Nephron progenitor cell (in vitro differentiated cells): ENCODE measurements at places on chromosomes 12 and 14.

- DNase-seq = no peak
- H3K4me1 ChIP-seq = peaks cover 100% of the 10 kb centered on the region
- H3K27me3 ChIP-seq = peaks cover 7% of the 10 kb centered on the region
- peak overlapping the region; percentile 25 for H3K27ac ChIP-seq
- H3K4me3 ChIP-seq = peak overlapping the region; percentile 20
Observed at GRCh38 chr14:99568567-99569560, 35.1 kb downstream of the CCDC85C start.

- H3K36me3 ChIP-seq = no peaks in the 10 kb centered on the region
- H3K27me3 ChIP-seq = peaks cover 37% of the 10 kb centered on the region
- peaks cover 10% of the 10 kb centered on the region for H3K4me1 ChIP-seq
- no peak for DNase-seq
- H3K4me3 ChIP-seq = no peak overlapping the region
Observed at GRCh38 chr14:98900236-98900635, 371.8 kb downstream of the BCL11B start.

- no peak overlapping the region for H3K4me3 ChIP-seq
- H3K27me3 ChIP-seq = peaks cover 25% of the 10 kb centered on the region
- H3K27ac ChIP-seq = no peak overlapping the region
Observed at GRCh38 chr14:94483729-94484275, 7.8 kb upstream of the SERPINA9 start.

DNA sequence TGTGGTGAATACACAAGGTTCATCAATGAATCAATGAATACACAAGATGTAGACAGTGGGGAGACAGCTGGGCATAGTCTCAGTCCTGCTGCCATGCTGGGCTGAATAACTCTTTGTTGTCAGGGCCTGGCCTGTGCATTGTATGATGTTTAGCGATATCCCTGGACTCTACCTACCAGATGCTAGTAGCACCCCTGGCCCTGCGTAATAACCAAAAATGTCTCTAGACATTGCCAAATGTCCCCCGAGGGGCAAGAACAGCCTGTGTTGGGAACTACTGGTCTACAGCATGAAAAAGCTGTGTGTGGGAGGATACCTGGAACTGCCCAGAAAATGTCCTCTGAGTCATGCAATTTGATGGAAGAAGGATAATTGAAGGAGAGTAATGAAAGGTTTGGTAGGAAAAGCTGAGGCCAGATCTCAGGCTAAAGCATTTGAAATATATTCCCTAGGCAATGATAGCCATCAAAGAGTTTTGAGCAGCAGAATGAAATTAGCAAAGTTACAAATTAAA lies 128.2 kb downstream of the TMEM30B start:
- H3K27ac ChIP-seq = peak overlapping the region; percentile 97
- H3K4me1 ChIP-seq = peaks cover 70% of the 10 kb centered on the region
- H3K27me3 ChIP-seq = no peaks in the 10 kb centered on the region
- no peak for DNase-seq

DNA sequence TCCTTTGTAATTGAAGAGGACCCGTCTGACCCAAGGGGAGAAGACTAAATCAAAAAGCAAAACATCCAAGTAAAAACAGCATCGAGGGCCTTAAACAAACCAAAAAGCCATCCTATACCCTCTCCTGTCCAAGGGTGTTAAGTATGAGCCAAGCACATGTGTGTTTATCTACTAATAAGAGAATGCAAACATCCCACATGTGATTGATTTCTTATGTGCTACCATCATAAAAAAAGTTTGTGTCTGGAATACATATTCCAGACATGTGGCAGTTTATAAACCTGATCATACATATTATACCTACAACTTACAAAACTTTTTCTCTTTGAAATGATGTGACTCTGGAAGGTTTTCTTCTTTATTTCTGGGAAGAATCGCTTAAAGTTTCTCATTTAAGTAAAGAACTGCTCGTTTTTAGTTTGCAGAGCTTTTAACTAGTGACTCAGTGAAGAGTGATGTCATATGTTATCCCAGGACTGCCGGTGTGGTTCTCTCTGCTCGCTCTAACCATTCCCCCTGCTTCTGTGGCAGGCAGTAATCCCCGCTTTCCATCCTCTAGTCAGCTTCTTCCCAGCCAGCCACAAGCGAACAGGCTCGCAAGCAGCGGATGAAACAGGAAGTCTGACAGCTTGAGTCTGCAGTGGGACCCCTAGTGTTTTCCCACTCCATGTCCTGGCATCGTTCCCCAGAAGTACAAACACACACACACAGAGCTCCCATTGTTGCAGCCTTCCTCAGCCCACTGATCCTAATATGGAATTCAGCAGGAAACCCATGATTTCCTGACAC lies 431 bp upstream of the RHOJ start:
- no peak overlapping the region for H3K27ac ChIP-seq
- H3K4me3 ChIP-seq = no peak overlapping the region
- H3K36me3 ChIP-seq = no peaks in the 10 kb centered on the region
- no peaks in the 10 kb centered on the region for H3K27me3 ChIP-seq
- DNase-seq = peak; percentile 59

DNA sequence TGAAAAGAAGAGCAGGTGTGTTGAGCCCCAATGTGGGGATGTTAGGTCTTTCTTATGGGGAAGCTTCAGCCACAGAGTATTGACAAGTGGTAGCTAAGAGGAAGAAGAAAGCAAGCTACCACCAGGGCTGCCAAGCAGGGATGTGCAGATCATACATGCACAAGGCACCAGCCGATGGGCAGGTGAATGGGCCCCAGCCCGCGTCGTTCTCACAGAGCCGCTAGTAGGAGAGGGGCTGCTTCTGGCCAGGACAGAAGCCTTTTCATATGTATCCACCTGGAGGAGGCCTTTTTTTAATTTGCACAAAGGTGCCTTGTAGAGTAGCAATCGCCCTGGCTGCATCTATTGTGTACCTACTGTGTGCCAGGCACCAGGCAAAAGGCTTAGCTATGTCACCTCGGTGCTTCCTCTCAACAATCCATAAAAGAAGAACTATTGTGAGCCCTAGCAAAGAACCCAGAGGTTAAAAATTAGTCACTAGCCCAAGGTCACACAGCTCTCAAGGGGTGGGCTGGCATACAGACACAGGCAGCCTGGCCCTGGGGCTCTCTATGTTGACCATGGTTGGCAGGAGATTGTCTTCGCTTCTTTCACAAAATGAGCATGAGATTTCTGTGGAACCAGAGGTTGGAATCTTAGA lies 8.2 kb downstream of the NUAK1 start:
- no peaks in the 10 kb centered on the region for H3K27me3 ChIP-seq
- peak overlapping the region; percentile 34 for H3K27ac ChIP-seq

- peaks cover 6% of the 10 kb centered on the region for H3K27me3 ChIP-seq
- H3K36me3 ChIP-seq = no peaks in the 10 kb centered on the region
- H3K27ac ChIP-seq = no peak overlapping the region
- no peak for DNase-seq
Observed at GRCh38 chr14:95257521-95257920, 62.2 kb downstream of the CLMN start.

- H3K36me3 ChIP-seq = peaks cover 36% of the 10 kb centered on the region
- H3K4me1 ChIP-seq = peaks cover 50% of the 10 kb centered on the region
- H3K4me3 ChIP-seq = no peak overlapping the region
Observed at GRCh38 chr12:6606331-6607131, 648 bp downstream of the CHD4 start.

GRCh38 chr12:115351514-115352077 lies 667.6 kb upstream of the TBX3 start:
- H3K4me3 ChIP-seq = no peak overlapping the region
- DNase-seq = no peak
- H3K4me1 ChIP-seq = peaks cover 22% of the 10 kb centered on the region

DNA sequence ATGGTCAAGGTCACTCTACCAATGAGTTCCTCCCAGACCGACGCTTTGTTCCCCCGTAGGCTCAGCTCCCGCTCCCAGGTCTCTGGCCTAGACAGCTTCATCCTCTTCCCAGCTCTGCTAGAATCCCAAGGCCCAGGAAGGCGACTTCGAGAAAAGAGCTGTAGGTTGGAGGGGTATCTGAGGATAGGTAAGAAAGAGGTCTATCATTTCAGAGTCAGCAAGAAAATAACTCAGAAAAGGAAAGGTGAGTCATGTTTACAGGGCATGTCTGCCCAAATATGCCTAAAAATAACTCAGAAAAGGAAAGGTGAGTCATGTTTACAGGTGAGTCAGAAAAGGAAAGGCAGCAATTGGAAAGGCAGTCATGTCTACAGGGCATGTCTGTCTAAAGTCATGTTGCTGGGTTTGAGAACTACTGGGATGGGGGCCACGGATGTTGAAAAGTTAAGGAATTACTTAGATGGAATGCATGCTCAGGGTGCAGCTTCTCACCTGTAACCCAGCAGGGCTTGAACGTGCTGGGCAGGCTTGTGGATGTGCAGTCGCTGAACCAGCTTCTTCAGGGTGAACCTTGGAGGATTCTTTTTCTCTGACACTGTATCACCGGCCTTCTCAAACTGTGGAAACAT lies 12.2 kb downstream of the TEP1 start:
- no peaks in the 10 kb centered on the region for H3K4me1 ChIP-seq
- DNase-seq = no peak
- H3K4me3 ChIP-seq = no peak overlapping the region
- no peaks in the 10 kb centered on the region for H3K27me3 ChIP-seq
- H3K36me3 ChIP-seq = peaks cover 54% of the 10 kb centered on the region

DNA sequence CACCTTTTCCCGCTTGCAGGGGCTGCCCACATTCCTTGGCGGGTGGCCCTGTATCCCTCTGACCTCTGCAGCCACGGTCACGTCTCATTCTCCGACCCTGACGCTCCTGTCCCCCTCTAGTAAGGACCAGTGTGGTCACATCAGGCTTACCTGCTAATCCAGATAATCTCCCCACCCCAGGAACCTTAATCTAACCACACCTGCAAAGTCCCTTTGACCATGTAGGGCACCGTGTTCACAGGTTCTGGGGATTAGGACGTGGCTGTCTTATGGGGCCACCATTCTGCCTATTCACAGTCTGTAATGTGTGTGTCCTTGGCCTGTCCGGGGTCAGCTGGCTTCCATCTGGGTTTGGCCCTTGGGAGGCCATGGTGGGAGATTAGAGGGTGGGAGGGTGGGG lies 368.9 kb downstream of the AACS start:
- DNase-seq = no peak
- H3K27me3 ChIP-seq = peaks cover 4% of the 10 kb centered on the region
- no peak overlapping the region for H3K4me3 ChIP-seq
- no peak overlapping the region for H3K27ac ChIP-seq
- no peaks in the 10 kb centered on the region for H3K36me3 ChIP-seq

DNA sequence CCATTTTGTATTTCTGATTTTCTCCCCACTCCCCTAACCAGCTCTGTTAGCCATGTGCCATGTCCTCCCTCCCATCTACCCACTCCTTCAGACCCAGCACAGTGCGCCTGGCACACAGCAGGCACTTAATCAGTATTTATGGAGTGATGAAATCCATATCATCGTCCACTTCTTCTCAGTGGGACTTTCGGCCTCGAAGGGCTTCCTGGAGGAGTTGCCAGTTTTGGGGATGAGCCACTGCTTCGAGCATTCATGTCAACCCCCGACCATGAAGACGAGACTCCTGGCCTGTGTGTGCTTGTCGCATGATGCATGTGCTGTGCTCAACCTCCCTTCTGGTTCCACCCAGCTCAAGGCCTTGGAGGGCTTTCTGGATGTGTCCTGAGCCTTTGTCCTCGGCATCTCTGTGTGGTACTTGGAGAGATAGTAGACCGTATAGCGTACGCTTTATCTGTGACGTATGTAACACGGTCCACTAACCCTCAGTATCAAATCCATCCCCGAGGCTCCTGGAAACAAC lies 119.5 kb upstream of the RTL1 start:
- H3K27ac ChIP-seq = no peak overlapping the region
- no peaks in the 10 kb centered on the region for H3K4me1 ChIP-seq
- H3K27me3 ChIP-seq = peaks cover 20% of the 10 kb centered on the region
- no peak overlapping the region for H3K4me3 ChIP-seq

- no peak within 1 kb of the TSS for H3K27ac ChIP-seq
- peak within 1 kb of the TSS; percentile 76 for H3K4me3 ChIP-seq
- H3K27me3 ChIP-seq = no peaks in the 10 kb centered on the region
Observed at GRCh38 chr14:104689109-104689880, at the start of gene INF2. TSS of gene INF2 (plus strand) at chr14:104689618. CDS start at chr14:104701366, 11,748 bp downstream.

- H3K4me1 ChIP-seq = peaks cover 48% of the 10 kb centered on the region
- H3K36me3 ChIP-seq = peaks cover 29% of the 10 kb centered on the region
- peak overlapping the region; percentile 99 for H3K4me3 ChIP-seq
- peaks cover 6% of the 10 kb centered on the region for H3K27me3 ChIP-seq
- peak; percentile 66 for DNase-seq
- peak overlapping the region; percentile 99 for H3K27ac ChIP-seq
Observed at GRCh38 chr12:89353823-89354611, 1.7 kb upstream of the DUSP6 start.

- peaks cover 18% of the 10 kb centered on the region for H3K36me3 ChIP-seq
- DNase-seq = no peak
- H3K4me3 ChIP-seq = no peak overlapping the region
- H3K4me1 ChIP-seq = peaks cover 15% of the 10 kb centered on the region
- peaks cover 5% of the 10 kb centered on the region for H3K27me3 ChIP-seq
- H3K27ac ChIP-seq = no peak overlapping the region
Observed at GRCh38 chr12:30603129-30603528, 92.5 kb downstream of the IPO8 start.

DNA sequence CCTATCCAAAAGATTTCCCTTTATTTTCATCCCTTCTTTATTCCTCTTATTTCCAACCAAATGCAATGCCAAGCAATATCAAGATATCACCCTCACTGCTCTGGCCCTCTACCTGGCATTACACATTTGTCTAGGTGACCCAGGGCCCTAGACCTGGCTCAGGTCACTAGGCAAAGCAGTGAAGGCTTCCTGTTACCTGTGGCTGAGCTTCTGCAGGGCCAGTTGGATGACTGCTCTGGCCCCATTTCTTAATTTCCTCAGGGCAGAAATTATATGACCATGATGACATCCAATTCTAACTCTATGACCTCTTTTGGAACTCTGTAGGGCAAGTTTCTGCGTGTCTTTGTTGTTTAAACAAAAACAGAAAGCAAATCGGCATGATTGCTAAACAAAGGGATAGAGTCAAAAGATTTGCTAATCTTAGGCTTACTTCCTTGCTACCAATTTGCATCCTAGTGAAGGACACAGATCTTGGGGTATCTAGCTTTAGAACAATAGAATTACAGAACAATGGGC lies 7.4 kb upstream of the CCDC198 start:
- no peak overlapping the region for H3K4me3 ChIP-seq
- peaks cover 9% of the 10 kb centered on the region for H3K27me3 ChIP-seq
- no peak for DNase-seq
- H3K36me3 ChIP-seq = no peaks in the 10 kb centered on the region
